ENCODE measurements at places on chromosomes 4 and X. TPM values are rescaled to one million over a fixed set of nuclear protein-coding genes. Genes with fewer than 3 reads are reported as not detected.

Gene PPARGC1A
- 9.2 TPM for total RNA-seq

Gene ERAS
- not detected for total RNA-seq

Gene IL13RA2
- 3.4 TPM for total RNA-seq

Gene RTL3
- total RNA-seq, result 0.32 TPM

Gene TBCK
- total RNA-seq, result 32.3 TPM

Gene NXF2B
- not detected for total RNA-seq

Gene MBNL3
- 12.0 TPM for total RNA-seq

Gene CCSER1
- 11.9 TPM for total RNA-seq

GRCh38 chr4:54877006-54877405, 219.2 kb downstream of the KIT start:
- DNase-seq, result no peak

GRCh38 chr4:25697516-25697915, 41.9 kb downstream of the SLC34A2 start:
- DNase-seq, result no peak

GRCh38 chr4:89657931-89658700, 178.8 kb downstream of the SNCA start:
- DNase-seq, result no peak

GRCh38 chrX:40543661-40544328, 37.0 kb upstream of the ATP6AP2 start:
- peak; percentile 56 for DNase-seq

- no peak for DNase-seq
Measured at GRCh38 chr4:101418055-101418454, 70.7 kb upstream of the PPP3CA start.

- DNase-seq, result no peak
Measured at GRCh38 chr4:32986236-32986635, 2266.1 kb downstream of the PCDH7 start.

DNA sequence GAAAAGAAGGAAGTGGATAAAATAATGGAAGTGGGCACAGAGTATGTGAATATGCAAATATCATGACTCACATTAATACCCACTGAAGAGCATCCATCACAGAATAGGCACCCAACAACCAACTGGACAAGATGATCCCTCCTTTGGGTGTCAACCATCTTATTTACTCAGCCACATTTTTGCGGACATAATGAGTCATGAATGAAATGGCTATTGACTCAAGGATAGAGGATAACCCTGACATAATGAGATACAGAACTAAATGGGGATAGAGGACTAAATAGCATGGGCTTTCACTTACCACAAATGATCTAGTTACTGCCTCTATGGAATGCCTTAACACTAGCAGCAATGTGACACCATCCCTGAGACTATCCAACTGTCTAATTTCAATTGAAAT, 224.7 kb downstream of the ANTXR2 start:
- DNase-seq, result no peak

GRCh38 chr4:78601013-78601412, 49.4 kb downstream of the ANXA3 start:
- no peak for DNase-seq

DNA sequence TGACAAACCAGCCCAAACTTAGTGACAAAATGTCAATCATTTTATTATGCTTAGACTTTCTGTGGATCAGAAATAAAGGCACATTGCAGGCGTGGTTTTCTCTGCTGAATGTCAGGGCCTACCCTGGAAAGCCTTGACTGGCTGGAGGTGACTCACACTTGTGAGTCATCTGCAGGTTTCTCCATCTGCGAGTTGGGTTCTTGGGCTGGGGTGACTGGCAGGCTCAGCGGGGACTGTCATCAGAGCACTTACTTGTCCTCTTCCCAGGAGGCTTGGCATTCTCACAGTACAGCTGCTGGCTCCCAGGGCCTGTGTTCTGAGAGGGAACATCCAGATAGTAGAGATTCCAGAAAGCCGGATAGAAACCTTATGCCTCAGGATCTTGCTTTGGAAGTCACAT, 153.8 kb upstream of the AGA start:
- no peak for DNase-seq

DNA sequence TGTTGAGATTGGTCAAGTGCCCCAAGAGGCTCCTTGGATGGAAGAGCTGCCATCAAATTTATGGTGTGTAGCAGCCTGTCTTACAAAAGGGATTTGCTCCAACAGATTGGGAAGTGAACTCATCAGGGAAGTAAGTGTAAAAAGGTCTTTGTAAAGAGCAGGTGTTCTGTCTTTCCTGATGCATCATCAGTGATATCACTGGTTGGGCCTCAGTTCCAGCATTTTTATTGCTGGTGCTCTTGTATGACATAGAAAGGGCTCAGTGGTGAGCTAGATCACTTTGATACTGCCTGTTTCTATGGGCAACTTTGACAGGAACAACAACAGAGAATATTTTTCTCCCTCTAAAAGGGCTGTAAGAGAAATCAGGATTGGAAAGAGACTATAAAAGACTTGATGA, 8.7 kb upstream of the GABRE start:
- no peak for DNase-seq

GRCh38 chr4:623914-624566, 1.3 kb upstream of the PDE6B start:
- DNase-seq, result no peak

DNA sequence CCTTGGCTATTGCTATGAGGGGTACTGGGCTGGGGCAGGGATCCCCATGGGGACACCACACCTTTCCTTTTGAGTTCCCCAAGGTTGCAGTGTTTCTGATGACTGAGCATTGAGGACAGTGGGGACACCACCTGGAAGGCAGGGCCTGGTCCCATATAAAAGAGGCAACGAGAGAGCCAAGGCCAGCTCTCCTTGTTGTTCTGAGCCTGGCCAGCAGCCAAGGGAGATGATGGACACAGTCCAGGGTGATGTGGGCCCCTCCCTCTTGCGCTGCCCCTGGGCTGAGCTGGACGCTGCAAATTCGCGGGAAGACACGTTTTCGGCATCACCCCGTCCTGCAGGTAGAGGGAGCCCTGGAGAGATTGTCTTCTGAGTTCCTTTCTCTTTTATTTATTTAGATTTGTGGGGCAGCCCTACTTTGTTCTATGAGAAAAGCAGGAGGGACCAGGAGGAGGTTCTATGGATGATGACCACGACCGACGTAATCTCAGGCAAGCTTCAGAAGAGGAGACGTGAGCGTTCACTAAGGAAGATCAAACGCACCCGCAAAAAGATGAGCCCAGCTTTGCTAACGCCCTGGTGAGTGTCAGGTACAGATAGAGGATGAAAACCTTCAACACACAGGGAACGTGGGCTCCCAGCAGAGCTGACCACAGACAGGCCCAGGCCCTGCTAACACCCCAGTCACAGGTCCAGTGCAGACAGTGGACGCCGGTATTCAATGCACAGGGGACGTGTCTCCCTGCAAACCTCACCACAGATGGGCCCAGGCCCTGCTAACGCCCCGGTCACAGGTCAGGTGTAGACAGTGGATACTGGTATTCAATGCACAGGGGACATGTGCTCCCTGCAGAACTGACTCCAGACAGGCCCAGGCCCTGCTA, 97.4 kb downstream of the SHOX start:
- DNase-seq, result no peak

- DNase-seq, result no peak
Measured at GRCh38 chrX:20217271-20217670, 49.4 kb downstream of the RPS6KA3 start.

DNA sequence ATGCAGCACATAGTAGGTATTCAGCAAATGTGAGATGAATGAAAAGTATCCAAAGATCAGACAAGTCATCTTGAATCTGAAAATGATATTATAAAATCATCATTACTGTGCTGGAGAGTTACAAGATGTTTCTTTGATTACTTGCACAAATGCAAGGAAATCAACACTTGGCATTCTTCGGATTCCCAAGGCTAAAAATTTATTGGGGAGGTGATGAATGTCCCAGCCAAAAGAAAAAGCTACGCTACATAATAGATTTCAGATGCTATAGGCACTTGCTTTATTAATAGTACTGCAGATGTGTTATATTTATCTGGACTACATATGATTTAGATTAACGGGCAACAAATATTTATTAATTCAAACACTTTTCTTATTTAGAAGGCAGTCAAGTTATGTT, 286.7 kb upstream of the TENM3 start:
- no peak for DNase-seq

DNA sequence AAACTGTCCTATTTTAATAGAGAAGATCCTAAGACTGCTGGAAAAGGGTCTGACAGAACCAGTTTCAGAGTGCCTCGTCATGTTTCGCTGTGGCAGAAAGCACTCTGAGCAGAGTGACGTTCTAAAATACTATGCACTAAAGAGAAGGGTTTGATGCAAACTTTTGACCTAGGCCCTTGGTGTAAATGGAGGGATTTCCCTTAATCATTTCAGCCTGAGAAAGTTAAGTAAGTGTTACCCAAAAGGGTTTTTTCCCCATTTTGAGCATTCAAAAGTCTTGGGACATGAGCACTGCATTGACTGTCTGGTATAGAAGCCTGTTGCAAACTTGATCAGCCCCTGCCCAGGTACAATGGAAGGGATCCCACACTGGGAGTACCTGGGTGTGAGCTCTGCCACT, 157.5 kb upstream of the ATOH1 start:
- no peak for DNase-seq

DNA sequence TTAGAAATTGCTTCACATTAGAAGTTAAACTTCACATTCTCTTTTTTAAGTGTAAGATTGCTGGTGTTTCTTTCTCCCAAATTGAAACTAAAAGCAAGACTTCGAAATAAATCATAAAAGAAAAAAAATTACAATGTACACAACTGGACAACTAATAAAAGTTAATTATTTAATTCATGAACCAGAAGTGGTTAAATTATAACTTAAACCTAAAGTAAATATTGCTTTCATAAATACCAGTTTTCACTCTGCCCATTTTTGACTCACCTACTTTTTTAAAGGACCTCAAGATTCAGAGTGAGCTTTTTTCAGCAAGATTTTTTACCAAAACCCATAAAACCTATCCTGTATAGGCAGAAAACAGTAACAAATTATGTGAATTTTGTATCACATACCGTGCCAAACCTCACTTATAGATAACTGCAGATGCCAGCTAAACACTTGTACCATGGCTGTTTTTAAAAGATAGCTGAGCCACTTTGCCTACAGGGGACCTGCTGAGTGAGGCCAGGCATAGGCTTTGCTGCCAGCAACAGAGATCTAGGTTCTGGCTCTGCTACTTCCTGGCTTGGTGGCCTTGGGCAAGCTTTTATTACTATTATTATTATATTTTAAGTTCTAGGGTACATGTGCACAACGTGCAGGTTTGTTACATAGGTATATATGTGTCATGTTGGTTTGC, 259.8 kb downstream of the NR3C2 start:
- no peak for DNase-seq

GRCh38 chr4:164467493-164467892, 286.4 kb upstream of the SMIM31 start:
- DNase-seq, result no peak

GRCh38 chrX:45472968-45473367, 272.3 kb upstream of the DIPK2B start:
- DNase-seq, result no peak

DNA sequence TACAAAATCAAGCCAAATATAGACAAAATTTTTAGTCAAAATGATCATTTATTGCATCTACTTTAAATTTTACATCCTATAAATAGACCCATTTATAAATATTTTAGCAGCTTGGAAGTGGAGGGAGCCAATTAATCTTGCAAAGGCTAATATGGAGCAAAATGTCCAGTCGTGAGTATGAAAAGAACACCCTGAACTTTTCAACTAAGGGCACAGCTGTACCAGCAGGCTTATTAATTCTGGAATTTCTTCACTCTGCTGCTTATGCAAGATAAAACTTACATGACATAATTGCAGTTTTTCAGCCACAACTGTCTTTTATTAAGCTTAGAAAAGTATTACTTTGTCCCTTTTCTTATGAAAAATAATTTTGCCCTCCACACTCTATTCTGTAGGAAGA, 22.9 kb upstream of the USP53 start:
- no peak for DNase-seq

DNA sequence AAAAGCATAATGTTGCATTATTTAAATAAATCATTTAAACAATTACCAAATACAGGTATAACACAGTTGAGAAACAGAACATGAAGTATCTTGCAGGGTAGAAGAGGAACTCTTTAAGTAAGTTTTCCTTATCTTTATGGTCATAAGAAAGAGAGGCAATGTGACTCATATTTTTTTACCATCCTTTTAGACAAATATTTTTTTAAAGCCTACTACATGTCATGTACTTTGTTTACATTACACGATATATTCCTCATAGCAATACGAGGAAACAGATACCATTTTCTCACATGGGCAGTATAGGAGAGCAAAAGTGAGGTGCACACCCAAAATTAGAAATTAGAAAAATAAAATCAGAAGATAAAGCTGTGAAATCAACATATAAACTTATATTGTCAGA, 49.3 kb upstream of the EPHA5 start:
- no peak for DNase-seq

DNA sequence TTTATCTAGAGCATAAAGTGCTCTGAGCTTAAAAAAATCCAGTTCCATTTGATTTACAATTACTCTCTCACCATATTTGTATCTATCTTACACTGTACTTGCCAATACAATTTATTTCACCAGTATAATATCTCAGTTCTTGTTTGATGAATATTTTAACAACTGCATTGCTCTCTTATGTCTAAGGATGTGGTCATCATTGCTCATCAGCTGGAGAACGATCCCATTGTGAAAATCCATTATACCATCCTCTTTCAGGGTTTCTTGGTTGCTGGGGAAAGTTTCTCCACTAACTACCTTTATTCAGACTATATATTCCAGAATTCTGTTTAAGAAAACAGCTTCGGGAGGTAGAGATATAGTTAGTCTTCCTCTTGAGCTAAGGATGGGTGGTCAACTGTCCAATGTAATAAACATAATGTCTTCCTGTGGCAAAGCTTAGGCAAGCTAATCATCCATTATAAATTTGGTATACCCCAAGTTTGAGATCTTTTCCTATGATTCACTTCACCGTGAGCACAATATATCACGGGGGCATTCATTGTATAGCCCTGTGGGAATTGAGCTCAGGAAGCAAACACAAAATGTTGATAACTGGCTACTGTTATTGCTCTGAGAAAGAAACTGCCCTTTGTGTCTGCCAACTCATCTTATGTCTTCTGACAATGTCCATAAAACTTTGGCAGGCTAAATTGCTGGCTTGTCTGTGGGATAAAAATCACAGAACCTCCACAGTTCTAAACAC, 2361.9 kb downstream of the ARAP2 start:
- no peak for DNase-seq

- DNase-seq, result no peak
Measured at GRCh38 chr4:74037076-74037955, 1.2 kb downstream of the CXCL3 start.

- DNase-seq, result no peak
Measured at GRCh38 chrX:133897593-133898163, 87.7 kb downstream of the GPC3 start.

DNA sequence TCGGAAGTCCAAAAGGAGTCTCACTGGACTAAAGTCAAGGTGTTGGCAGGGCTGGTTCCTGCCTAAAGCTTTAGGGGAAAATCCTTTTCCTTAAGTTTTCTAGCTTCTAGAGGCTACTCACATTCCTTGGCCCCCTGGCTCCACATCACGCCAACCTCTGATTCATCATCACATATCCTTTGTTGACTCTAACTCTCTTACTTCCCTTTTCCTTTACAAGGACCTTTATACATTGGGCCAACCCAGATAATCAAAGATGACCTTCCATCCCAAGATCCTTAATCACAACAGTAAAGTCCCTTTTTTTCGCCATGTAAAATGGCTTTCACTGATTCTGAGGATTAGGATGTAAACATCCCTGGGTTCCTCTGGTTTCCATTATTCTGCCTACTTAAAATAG, 146.4 kb upstream of the DCAF8L1 start:
- no peak for DNase-seq

Data from prostate gland (tissue), 2 donors.